ENCODE measurements at places on chromosomes 11 and 22. TPM values are rescaled to one million over a fixed set of nuclear protein-coding genes. Genes with fewer than 3 reads are reported as not detected.

The MRPL21 gene
- total RNA-seq, result 149 TPM

The CST6 gene
- total RNA-seq, result 0.19 TPM

The ARAP1 gene
- total RNA-seq, result 55.5 TPM

The TBX10 gene
- total RNA-seq, result not detected

The TRIM22 gene
- total RNA-seq, result 1.3 TPM

The ANKK1 gene
- 0.27 TPM for total RNA-seq

The HEPHL1 gene
- not detected for total RNA-seq

The SLN gene
- not detected for total RNA-seq

The FRMD8 gene
- total RNA-seq, result 79.3 TPM

The NNMT gene
- total RNA-seq, result 300 TPM

The C22orf42 gene
- total RNA-seq, result not detected

The OR10V1 gene
- total RNA-seq, result not detected

The ANO1 gene
- 29.5 TPM for total RNA-seq

The MN1 gene
- 0.24 TPM for total RNA-seq

The OR52A1 gene
- not detected for total RNA-seq

The MGAT3 gene
- 0.29 TPM for total RNA-seq

The OR10A2 gene
- total RNA-seq, result not detected

The PTPRCAP gene
- total RNA-seq, result 1.4 TPM

The DRAP1 gene
- 878 TPM for total RNA-seq

The SLC36A4 gene
- total RNA-seq, result 12.9 TPM

The OR51E1 gene
- total RNA-seq, result not detected

The MYOD1 gene
- not detected for total RNA-seq

The TMEM121B gene
- total RNA-seq, result 0.11 TPM

The SERPIND1 gene
- 0.49 TPM for total RNA-seq

The TRAF6 gene
- 5.0 TPM for total RNA-seq

The STIM1 gene
- total RNA-seq, result 11.0 TPM

The SMTNL1 gene
- not detected for total RNA-seq

The LRRC10B gene
- total RNA-seq, result not detected

The DEFB131B gene
- not detected for total RNA-seq

The PHRF1 gene
- 31.6 TPM for total RNA-seq

The APOA5 gene
- not detected for total RNA-seq

The EIF4ENIF1 gene
- total RNA-seq, result 9.7 TPM

The BRSK2 gene
- 0.48 TPM for total RNA-seq

The C22orf23 gene
- total RNA-seq, result not detected

The C22orf31 gene
- total RNA-seq, result not detected

The LARGE1 gene
- 1.4 TPM for total RNA-seq

The IFITM10 gene
- total RNA-seq, result 2.3 TPM

The FREY1 gene
- total RNA-seq, result 1.7 TPM

The KRTAP5-11 gene
- not detected for total RNA-seq

The OR6A2 gene
- total RNA-seq, result 0.19 TPM

The FGF19 gene
- not detected for total RNA-seq

The UBQLNL gene
- not detected for total RNA-seq

The OR4D5 gene
- total RNA-seq, result not detected

The MAP4K2 gene
- total RNA-seq, result 24.3 TPM

The OR56A1 gene
- not detected for total RNA-seq

The PRODH gene
- 0.58 TPM for total RNA-seq

All from A375 (cell line).